GM06990 (cell line): ENCODE measurements at places on chromosomes 5 and 9.

DNA sequence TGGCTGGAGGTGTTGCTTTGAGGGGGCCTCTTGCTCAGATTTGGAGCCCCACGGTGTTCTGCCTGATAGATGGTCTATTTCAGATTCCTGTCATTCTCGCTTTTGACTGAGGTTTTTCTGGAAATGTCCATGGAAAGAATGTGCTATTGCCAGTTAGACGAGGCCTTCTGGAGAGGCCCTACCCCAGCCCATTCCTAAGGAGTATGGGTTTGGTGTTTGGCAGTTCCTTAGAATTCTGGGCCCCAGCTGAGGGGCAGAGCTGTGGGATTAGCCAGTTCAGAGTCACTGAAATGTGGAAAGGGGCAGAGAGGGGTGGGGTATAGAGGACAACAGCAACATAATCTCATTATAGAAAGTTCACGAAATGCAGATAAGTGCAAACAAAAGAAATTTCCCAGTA lies 50.5 kb downstream of the GALNT10 start:
- no peak for DNase-seq

GRCh38 chr5:2829239-2829638 lies 77.8 kb upstream of the IRX2 start:
- no peak for DNase-seq

- no peak for DNase-seq
Measured at GRCh38 chr9:132161743-132162184, at the start of gene NTNG2. NTNG2 (plus strand) TSS chr9:132162058; CDS start chr9:132166832, 4,774 bp downstream.

GRCh38 chr5:127061956-127062355 lies 11.3 kb downstream of the C5orf63 start:
- DNase-seq: no peak

DNA sequence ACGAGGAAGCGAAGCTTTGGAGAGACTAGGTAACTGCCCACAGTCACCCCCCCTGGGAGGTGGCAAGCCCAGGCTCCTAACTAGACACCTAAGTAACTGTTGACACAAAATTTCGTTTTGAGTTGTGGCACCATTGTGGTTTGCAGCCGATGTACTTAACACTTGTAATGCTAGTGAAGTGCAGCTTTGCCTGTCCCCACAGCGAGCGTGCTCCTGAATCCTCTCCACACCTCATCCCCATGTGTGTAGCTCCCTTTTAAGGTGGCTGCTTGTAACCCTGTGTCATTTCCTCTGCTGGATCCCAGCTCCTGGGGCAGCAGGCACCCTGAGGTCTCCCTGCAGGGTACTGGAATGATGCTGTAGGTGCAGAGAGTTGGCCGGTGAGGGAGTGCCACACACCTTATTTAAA lies 114.9 kb downstream of the TRIO start:
- peak; percentile 62 for DNase-seq

DNA sequence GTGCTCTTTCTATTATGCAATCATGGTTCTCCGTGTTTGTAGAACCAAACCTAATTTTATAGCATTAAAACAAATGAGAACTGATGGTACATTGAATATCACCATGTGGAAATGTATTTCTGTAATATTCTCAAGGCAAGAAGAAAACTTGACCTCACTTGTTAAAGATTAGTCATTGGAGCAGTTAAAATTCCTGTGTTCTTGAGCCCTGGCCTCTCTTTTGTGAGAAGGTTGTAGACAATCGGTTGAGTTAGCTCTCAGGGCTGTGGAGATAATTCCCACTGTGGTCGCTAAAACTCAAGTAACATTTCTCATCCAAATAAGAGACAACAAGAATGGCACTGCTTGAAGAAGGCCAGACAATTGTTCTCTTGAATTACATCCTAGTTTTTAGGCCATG lies 216.0 kb upstream of the KLF4 start:
- DNase-seq: no peak

DNA sequence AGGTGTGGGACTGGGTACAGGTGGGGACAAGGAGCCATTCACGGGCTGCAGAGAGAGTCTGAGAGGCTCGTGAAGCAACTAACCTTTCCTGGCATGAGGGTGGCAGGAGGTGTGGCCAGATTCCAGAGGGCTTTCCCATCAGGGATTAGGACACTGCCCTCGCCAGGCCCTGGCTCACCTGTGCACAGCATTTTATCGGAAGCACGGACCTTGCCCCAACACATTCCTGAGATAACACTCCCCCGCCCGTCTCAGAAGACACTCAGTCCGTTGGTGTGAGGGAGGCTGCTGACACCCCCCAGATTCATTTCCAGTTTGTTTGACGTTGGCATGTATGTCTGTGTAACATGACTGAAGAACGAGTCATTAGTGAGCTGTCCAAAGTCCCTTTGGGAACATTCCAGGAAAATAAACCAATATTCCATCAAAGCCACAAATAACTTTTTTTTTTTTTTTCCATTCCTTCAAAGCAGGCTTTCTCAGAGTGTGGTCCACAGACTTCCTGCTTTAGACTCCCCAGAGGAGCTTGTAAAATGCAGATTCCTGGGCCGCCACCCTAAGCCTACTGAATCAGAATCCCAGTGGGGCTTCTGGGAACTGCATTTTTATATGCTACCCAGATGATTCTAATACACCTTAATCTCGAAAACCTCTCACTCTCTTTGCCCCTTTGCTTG lies 23.4 kb downstream of the WWC1 start:
- DNase-seq: no peak

GRCh38 chr5:135393691-135394090 lies 5.3 kb downstream of the MACROH2A1 start:
- DNase-seq: no peak

DNA sequence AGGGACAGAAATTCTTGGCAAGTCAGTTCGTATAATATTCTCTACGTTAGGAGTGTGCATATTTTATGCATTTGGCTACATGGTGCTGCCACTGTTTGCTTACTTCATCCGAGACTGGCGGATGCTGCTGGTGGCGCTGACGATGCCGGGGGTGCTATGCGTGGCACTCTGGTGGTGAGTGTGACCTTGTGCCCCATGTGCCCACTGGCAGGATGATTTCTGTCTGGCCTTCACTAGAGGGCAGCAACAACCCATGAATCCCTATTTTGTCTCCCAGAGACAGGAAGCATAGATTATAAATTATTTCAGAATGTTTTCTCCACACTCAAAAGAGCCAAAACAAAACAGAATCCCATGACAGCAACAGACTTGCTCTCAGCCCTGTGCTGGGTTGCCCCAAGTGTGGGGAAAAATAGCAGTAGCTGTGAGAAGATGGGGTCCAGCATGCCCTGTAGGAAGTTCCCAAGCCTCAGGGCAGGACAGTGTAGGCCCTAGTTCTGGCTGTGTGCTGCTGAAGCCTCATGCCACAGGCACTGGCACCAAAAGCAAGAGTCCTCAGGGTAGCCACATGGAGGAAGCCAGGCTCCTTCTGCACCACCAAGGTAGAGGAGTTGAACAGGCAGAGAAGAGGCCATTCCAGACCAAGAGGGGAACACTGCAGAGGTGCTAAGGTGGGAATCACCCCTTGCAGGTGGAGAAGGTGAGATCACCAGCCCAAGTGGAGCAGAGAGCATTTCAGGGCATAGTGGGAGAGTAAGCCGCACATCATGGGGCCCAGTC lies 16.0 kb downstream of the SLC22A5 start:
- DNase-seq: peak; percentile 41

- DNase-seq: no peak
Measured at GRCh38 chr5:45454114-45454513, 242.1 kb downstream of the HCN1 start.

GRCh38 chr9:5392285-5392684 lies 45.4 kb downstream of the PLGRKT start:
- no peak for DNase-seq

DNA sequence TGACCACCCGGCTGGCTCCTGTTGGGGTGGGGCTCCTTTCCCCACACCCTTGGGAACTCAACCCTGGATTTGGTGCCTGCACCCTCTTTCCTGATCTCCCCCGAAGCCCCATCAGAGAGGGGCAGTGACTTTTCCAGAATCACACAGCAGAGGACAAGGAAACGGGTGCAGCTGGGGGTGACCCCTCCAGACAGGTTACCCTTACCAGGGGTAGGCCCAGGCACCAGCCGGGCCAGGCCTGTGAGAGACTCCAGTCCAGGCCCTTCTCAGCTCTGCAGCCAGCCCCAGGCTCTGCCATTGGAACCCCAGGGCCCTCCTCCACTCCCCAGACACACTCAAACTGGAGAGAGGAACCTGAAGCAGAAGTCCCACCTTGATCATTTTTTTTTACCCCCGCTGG lies 19.0 kb upstream of the PHYHD1 start:
- no peak for DNase-seq

GRCh38 chr9:129898185-129898584 lies 62.9 kb downstream of the USP20 start:
- DNase-seq: no peak

GRCh38 chr9:126692041-126692758 lies 78.5 kb downstream of the LMX1B start:
- DNase-seq: no peak

DNA sequence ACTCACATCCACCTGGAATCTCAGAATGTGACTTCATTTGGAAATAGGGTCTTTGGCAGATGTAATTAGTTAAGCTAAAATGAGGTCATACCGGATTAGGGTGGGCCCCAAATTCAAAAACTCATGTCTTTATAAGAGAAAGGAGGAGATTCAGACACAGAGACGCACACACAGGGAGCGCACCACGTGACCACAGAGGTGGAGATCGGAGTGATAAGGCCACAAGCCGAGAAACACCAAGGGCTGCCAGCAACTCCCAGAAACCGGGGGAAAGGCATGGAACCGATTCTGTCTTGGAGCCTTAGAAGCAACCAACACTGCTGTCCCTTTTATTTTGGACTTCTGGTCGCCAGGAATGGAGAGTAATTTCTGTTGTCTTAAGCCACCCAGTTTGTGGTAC lies 31.8 kb upstream of the LMX1B start:
- DNase-seq: no peak

GRCh38 chr9:71928376-71928775 lies 16.9 kb downstream of the C9orf85 start:
- no peak for DNase-seq

DNA sequence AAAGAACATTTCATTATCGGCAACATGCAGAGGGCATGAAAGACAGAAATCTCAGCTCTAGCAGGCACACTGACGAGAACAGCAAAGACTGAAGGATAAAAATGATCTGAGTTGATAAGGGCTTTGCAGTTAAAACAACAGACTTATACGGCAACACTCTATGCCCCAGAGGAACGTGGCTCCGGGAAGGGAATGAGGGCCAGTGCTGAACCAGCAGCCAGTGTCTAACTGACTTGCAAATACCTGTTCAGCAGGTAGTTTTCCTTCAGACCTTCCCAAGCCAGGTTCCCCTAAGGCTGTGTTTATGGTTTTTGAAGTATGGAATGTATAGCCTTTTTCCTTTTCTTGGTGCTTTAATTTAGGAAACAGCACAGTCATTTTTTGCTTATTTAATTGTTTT lies 121.3 kb upstream of the CDH18 start:
- DNase-seq: no peak

- DNase-seq: peak; percentile 32
Measured at GRCh38 chr9:6566409-6567139, 79.0 kb downstream of the GLDC start.

DNA sequence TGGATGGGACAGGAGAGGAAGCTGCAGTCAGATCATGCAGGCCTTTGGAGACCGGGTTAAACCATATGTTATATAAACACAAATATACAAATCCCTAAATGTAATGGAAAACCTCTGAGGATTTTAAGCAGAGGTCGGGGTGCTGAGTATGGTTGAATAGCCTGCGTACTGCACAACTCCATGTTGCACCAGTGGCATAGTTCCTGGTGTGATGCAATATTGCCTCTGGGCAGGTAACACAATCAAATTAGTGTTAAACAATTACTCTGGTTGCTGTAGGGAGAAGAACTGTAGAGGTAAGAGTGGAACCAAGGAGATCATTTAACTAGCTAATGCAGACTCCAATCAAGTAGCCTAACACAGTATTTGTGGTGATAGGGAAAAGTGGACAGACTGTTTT lies 21.3 kb upstream of the RNF145 start:
- DNase-seq: no peak

- DNase-seq: no peak
Measured at GRCh38 chr5:62684310-62684709, 105.7 kb downstream of the LRRC70 start.

GRCh38 chr5:170821257-170821800 lies 37.8 kb downstream of the GABRP start:
- DNase-seq: no peak

GRCh38 chr5:149410071-149410470 lies 31.0 kb upstream of the IL17B start:
- no peak for DNase-seq

GRCh38 chr5:167243463-167243862 lies 1048.0 kb upstream of the WWC1 start:
- DNase-seq: no peak

DNA sequence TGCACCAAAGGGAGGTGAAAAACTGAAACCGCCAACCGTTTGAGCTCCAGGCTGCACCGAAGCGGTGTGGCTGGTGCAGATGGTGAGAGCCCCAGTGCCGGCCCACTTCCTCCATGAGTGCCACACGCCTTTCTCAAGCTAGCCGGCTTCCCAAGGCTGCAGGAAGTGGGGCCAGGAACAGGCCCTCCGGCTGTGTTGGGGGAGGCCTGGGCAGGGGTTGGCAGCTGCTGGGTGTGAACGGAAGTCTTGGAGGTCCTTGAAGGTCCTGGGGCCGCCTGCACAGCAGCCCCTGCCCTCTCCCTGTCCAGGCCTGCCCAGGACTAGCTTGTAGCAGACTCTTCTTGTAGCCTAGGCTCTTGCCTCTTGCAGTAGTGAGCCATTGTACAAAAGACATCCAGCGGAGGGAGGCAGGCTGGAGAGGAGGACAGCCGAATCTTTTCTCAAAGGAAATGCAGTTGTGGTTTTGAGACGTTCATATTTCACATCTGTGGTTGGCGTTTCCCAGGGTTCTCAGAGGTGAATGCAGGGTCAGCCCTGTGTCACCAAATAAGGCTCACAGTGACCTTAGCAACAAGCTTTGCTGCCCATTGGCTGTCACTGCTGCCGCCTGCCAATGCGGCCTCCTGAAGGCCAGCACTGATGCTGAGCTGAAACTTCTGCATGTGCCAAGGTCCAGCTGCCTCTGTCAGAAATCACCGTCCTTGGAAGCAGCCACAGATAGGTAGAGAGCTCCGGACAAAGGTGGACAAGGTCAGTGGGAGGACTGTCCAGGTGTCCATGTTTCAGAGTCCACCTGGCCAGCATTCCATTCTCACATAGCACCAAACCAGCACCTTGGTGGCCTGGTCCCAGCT lies 23.9 kb downstream of the IRF1 start:
- peak; percentile 87 for DNase-seq

DNA sequence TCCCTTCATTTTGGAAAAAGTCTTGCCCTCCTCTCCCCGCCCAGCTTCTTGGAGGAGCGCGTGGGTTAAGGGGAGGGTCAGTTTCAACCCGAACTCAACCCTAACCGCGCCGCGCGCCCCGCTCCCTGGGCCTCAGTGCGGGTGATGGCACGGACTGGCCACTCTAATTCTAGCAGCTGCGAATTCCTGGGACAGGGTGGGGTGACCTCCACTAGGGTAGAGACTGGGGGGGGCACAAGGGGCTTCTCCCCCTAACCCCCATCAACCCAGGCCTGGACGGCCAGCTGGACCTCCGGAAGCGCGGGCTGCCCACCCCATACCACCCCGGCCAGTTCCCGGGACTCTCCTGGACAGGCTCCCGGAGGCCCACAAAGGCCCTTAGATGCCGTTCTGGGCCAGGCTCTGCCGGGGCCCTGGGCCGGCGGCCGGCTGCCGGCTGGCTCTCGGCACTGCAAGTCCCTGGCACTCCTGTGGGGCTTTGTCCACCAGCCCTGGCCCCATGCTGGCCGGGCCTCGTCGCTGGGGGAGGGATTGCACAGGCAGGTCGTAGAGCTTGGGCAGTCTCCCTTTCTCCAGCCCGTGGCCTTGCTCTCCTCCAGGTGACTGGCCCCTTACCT lies 7.2 kb upstream of the PSD2 start:
- no peak for DNase-seq
